ENCODE measurements at places on chromosomes 3 and 15.

- H3K36me3 ChIP-seq, result no peaks in the 10 kb centered on the region
- no peaks in the 10 kb centered on the region for H3K4me1 ChIP-seq
- no peak for DNase-seq
- H3K4me3 ChIP-seq, result no peak overlapping the region
- no peaks in the 10 kb centered on the region for H3K27me3 ChIP-seq
- no peak overlapping the region for H3K27ac ChIP-seq
Measured at GRCh38 chr3:119376758-119377157, 82.6 kb downstream of the ARHGAP31 start.

GRCh38 chr3:114756506-114757279 lies 390.4 kb downstream of the ZBTB20 start:
- no peaks in the 10 kb centered on the region for H3K36me3 ChIP-seq
- no peaks in the 10 kb centered on the region for H3K4me1 ChIP-seq
- no peaks in the 10 kb centered on the region for H3K27me3 ChIP-seq

DNA sequence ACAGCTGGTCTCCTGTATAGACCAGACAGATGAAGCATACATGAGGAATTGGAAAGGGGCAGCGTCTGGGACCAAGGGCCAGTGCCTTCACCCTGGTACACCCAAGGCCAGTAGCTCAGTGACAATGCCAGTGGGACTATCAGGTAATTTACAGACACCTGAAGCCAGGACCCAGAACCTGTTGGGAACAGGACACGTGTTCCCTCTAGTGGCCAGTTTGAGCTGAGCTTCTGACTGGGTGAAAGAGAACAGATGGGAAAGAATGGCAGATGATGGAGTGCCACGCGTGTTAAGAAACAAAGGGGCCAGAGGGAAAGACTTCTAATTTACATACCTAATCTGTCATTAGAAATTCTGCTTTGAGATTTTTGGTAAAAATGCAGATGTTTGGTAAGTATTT lies 5.1 kb upstream of the SLC25A38 start:
- H3K27me3 ChIP-seq, result no peaks in the 10 kb centered on the region
- H3K36me3 ChIP-seq, result no peaks in the 10 kb centered on the region
- H3K4me1 ChIP-seq, result no peaks in the 10 kb centered on the region
- H3K4me3 ChIP-seq, result no peak overlapping the region

GRCh38 chr3:20194793-20195460 lies 8.9 kb upstream of the SGO1 start:
- H3K27me3 ChIP-seq, result no peaks in the 10 kb centered on the region
- DNase-seq, result no peak
- no peak overlapping the region for H3K4me3 ChIP-seq
- H3K4me1 ChIP-seq, result no peaks in the 10 kb centered on the region
- H3K27ac ChIP-seq, result no peak overlapping the region

GRCh38 chr3:37174532-37175126 lies at the start of gene LRRFIP2:
LRRFIP2 (minus strand) TSS chr3:37174582; CDS start chr3:37148983, 25,599 bp downstream.
- H3K4me1 ChIP-seq, result no peaks in the 10 kb centered on the region
- H3K27me3 ChIP-seq, result no peaks in the 10 kb centered on the region
- H3K4me3 ChIP-seq, result peak within 1 kb of the TSS; percentile 93
- H3K27ac ChIP-seq, result peak within 1 kb of the TSS; percentile 96
- H3K36me3 ChIP-seq, result no peaks in the 10 kb centered on the region

GRCh38 chr3:73046195-73046594 lies 15.3 kb upstream of the EBLN2 start:
- no peak for DNase-seq
- H3K36me3 ChIP-seq, result no peaks in the 10 kb centered on the region
- H3K4me1 ChIP-seq, result no peaks in the 10 kb centered on the region

GRCh38 chr3:158509891-158510290 lies 61.1 kb upstream of the MLF1 start:
- no peak for DNase-seq
- H3K4me3 ChIP-seq, result no peak overlapping the region
- no peak overlapping the region for H3K27ac ChIP-seq
- H3K36me3 ChIP-seq, result no peaks in the 10 kb centered on the region
- H3K27me3 ChIP-seq, result no peaks in the 10 kb centered on the region

GRCh38 chr3:177470197-177470941 lies 273.1 kb upstream of the TBL1XR1 start:
- no peaks in the 10 kb centered on the region for H3K4me1 ChIP-seq
- no peak for DNase-seq
- H3K36me3 ChIP-seq, result no peaks in the 10 kb centered on the region
- no peak overlapping the region for H3K27ac ChIP-seq
- H3K4me3 ChIP-seq, result no peak overlapping the region
- H3K27me3 ChIP-seq, result no peaks in the 10 kb centered on the region

DNA sequence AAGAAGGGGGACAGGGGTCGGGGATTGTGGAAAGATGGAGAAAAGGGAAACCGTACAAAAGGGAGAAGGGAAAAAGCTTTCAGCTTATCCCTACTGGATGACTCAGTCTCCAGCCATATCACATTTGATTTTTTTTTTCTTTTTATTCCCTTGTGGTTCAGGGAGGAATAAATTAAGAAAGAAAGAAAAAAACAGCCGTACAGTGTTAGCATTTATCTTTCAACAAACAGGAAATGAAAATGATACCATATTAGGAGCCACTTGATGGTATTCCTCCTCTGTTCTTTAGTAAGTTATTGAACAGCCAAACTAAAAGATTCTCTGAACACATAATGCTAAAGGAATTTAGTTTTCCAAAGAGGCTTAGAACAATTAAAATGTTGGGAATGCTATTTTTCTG lies 594.4 kb downstream of the FOXP1 start:
- H3K27ac ChIP-seq, result no peak overlapping the region
- no peak for DNase-seq
- H3K4me3 ChIP-seq, result no peak overlapping the region
- H3K27me3 ChIP-seq, result no peaks in the 10 kb centered on the region
- H3K4me1 ChIP-seq, result no peaks in the 10 kb centered on the region
- H3K36me3 ChIP-seq, result peaks cover 3% of the 10 kb centered on the region

DNA sequence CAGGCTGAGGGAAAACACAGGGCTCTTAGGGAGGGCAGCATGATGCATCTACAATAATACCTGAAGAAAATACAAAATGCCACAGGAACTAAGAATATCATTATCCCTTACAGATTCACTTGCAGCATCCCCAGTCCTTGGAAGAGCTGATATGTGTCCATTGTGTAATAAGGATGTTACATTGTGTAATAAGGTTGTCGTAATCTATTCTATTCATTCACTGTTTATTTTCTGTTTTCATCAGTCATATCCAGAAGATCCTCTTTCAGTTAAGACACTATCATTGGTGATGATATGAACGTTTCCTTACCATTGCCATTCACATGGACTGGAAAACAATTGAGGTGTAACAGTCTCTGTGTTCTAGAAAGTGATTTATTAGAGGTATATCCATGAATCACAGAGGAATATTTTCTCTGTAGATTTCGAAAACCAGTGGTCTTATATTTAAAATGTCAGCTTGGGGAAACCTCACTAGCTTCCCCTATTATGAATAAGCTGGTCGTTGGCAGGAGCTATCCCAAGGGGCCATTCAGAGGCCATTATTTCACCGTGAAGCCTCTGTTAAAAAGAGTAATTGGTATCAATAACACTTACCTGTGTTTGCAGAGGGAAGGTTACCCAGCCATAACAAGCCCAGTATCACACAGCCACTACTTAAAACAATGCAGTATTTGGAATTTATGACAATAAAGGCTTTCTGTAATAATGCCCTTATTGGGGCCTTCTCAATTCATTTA lies 241.1 kb downstream of the ZNF385D start:
- H3K27me3 ChIP-seq, result no peaks in the 10 kb centered on the region
- no peaks in the 10 kb centered on the region for H3K36me3 ChIP-seq
- H3K4me3 ChIP-seq, result no peak overlapping the region
- no peaks in the 10 kb centered on the region for H3K4me1 ChIP-seq

DNA sequence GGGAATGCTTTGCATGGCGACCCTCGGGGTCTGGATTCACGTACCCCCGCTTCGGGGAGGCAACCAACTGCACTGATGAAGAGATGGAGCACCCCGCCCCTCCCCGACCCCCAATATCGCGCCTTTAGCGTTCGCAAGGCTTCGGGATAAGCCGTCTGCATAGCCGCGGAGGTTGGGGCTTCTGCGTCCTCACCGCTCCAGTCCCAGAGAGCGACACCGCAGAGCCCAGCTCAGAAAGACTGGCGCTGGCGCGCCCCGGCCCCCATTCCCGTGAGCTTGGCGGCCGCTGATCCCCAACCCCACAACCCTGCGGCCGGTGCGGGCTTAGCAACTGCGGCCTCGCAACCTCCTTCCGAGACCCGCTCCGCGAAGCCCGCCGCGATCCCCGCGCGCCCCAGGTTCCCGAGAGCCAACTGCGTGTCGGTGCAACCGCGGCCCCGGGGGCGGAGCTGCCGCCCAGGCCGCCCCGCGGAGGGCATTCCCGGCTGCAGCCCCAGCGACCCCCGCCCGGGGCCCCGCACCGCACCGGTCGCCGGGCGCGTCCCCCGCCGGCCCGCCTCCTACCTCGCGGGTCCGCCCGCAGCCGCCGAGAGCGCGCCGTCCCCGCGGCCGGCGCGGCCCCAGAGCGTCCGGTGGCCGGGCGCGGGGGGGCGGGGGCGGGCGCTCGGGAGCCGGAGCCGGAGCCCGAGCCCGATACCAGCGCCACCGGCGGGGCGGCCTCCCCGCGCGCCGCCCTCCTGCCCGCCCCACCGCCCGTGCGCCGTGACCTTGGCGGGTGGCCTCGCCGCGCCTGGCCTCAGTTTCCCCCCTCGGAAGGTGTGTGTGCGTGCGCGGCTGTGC lies 79.5 kb downstream of the IQSEC1 start:
- H3K36me3 ChIP-seq, result no peaks in the 10 kb centered on the region
- H3K27ac ChIP-seq, result peak overlapping the region; percentile 84
- H3K4me3 ChIP-seq, result peak overlapping the region; percentile 88
- no peaks in the 10 kb centered on the region for H3K4me1 ChIP-seq
- H3K27me3 ChIP-seq, result no peaks in the 10 kb centered on the region

- H3K4me3 ChIP-seq, result no peak overlapping the region
- H3K27me3 ChIP-seq, result no peaks in the 10 kb centered on the region
- no peaks in the 10 kb centered on the region for H3K4me1 ChIP-seq
- no peaks in the 10 kb centered on the region for H3K36me3 ChIP-seq
- DNase-seq, result no peak
Measured at GRCh38 chr3:88009066-88009465, 49.7 kb downstream of the CGGBP1 start.

DNA sequence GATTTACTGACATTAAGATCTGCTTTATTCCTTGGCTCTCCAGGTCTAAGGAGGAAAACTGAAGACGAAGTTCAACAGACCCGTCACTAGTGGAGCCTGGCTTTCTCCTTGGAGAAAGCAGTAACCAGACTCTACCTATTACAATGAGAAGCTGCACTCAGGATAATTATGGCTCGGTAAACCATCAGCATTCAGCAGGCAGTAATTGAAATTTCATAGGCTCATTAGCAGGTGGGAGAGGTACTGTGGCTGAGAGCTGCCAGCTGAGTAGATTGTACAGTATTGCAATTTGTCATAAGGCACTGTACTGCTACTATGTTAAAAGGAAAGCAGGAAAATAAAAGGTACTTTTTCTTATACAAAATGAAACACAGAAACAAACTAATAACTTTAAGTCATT lies 51.2 kb downstream of the CHAC1 start:
- H3K27me3 ChIP-seq, result no peaks in the 10 kb centered on the region
- DNase-seq, result no peak
- no peaks in the 10 kb centered on the region for H3K4me1 ChIP-seq

- no peaks in the 10 kb centered on the region for H3K27me3 ChIP-seq
- H3K36me3 ChIP-seq, result no peaks in the 10 kb centered on the region
- H3K4me3 ChIP-seq, result no peak overlapping the region
- DNase-seq, result no peak
- H3K27ac ChIP-seq, result no peak overlapping the region
- H3K4me1 ChIP-seq, result no peaks in the 10 kb centered on the region
Measured at GRCh38 chr3:138625707-138626365, 17.3 kb downstream of the FAIM start.

- H3K36me3 ChIP-seq, result no peaks in the 10 kb centered on the region
- H3K27ac ChIP-seq, result no peak overlapping the region
- no peaks in the 10 kb centered on the region for H3K27me3 ChIP-seq
- no peaks in the 10 kb centered on the region for H3K4me1 ChIP-seq
- no peak for DNase-seq
- no peak overlapping the region for H3K4me3 ChIP-seq
Measured at GRCh38 chr3:8166014-8166413, 335.6 kb upstream of the LMCD1 start.

DNA sequence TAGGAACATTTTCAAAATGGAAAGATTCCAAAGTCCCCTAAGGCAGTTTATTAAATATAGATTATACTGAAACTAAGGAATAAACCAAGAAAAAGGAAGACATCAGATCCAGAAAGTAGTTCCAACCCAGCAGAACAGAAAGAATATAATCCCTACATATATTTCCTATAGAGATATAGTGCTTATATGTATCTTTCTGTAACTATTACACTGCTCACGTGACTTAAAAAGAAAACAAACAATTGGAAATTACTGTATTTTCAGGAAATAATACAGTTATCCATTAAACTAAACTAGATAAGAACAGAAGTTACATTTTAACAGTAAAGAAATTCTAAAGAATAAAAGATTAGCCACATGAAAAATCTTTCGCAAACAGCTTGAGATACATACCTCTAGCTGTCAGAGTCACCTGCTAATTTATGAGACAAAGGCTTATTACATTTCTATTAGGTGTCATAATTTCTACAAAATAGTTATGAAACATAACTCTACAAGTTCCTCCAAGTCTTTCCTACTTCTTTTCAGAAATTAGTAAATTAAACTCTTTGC lies 10.5 kb downstream of the DPH6 start:
- no peaks in the 10 kb centered on the region for H3K27me3 ChIP-seq
- no peak overlapping the region for H3K27ac ChIP-seq
- no peaks in the 10 kb centered on the region for H3K36me3 ChIP-seq
- no peak overlapping the region for H3K4me3 ChIP-seq
- DNase-seq, result no peak
- H3K4me1 ChIP-seq, result no peaks in the 10 kb centered on the region

DNA sequence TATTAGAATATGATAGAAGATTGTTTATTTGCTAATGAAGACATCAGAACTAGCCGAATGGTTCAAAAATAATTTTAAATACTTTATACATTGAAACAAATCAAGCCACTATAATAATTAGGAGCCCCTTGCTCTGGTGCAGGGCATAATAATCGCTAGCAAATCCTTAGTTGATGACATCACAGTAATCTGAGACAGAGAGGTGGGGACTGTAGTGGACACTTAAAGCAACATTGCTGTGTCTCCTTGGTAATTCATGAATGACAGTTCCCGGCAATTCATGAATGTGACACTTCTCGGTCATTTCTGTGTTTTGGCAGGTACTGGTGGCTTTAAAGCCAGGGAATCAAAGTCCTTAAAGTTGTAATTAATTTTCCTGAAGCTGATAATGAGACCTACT lies 114.3 kb downstream of the PPM1L start:
- H3K4me3 ChIP-seq, result no peak overlapping the region
- peak overlapping the region; percentile 6 for H3K27ac ChIP-seq
- no peak for DNase-seq
- H3K27me3 ChIP-seq, result no peaks in the 10 kb centered on the region
- H3K36me3 ChIP-seq, result no peaks in the 10 kb centered on the region

GRCh38 chr3:194661946-194662345 lies 10.0 kb downstream of the LSG1 start:
- H3K27me3 ChIP-seq, result no peaks in the 10 kb centered on the region
- peaks cover 4% of the 10 kb centered on the region for H3K36me3 ChIP-seq
- H3K4me1 ChIP-seq, result no peaks in the 10 kb centered on the region
- DNase-seq, result no peak

- peak; percentile 31 for DNase-seq
- no peaks in the 10 kb centered on the region for H3K36me3 ChIP-seq
- no peak overlapping the region for H3K4me3 ChIP-seq
- peaks cover 5% of the 10 kb centered on the region for H3K27me3 ChIP-seq
Measured at GRCh38 chr3:46719735-46720271, 2.1 kb upstream of the PRSS50 start.
